NCI-H1417 (cell line): ENCODE measurements at places on chromosomes 6 and 20.

DNA sequence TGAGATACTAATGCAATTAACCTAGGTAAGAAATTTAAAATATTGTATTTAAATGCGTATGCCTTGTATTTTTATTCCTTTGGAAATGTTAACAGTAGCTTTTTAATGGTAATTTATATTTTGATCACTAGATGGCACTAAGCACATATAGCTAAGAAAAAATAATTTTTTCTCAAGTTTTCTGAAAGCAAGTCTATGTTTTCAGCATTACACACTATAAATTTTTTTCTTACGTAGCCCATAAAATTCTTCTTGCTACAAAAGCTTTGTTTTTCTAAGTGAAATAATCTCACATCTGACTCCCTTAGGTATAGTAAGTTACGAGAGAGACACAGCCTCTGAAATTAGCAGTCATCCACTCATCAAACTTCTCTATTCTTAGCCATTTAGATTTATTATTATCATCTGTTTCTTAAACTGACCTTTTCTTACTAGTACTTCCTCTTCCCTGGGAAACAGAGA lies 35.7 kb downstream of the TSPYL4 start:
- no peak for DNase-seq

DNA sequence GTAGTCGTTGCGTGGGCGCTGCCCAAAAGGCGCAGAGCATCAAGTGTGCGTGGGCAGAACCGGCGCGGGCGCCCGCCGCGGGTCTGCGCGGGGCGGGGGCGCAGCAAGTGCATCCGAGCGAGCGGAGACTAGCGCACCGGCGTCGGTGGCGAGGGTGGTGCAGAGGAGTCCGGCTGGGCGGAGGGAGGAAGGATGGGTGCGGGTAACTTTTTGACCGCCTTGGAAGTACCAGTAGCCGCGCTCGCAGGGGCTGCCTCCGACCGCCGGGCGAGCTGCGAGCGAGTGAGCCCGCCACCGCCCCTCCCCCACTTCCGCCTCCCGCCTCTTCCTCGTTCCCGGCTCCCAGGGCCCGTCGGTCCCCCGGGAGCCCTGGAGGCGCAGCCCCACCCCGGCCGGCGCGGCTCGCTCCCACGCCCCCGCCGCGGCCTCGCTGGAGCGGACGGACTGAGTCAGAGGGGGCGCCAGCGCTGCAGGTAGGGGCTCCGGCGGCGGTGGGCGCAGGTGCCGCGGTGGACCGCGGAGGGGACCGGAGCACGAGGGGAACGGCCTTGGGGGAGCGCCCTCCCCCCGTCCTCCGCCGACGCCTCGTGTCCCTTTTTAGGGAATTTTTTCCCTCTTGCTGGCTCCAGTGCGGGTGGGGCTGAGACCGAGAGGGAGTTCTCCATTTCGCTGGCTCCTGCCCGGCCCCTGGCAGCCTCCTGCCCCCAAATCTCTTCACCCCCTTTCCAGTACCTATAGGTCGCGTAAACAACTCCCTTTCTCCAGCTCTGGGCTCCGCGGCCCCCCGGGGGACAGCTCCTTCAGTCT lies 1.6 kb upstream of the DBNDD2 start:
- DNase-seq = peak; percentile 76

DNA sequence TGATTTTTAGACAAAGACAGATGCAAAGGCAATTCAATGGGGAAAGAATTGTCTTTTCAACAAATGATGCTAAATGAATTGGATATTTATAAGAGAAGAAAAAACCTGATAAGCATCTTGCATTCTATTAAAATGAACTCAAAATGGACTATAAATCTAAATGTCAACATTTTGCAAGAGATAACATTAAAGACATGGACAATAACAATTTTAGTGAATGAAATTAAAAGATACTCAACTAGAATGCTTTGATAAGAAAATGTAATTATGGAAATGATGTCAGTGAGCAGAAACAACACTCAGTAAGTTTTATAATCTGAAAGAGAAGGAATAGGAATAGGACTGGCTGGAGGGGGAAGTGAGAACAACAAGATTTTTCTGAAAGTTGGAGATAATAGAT lies 421.7 kb downstream of the C6orf118 start:
- no peak for DNase-seq

GRCh38 chr6:49553384-49553783 lies 2.9 kb downstream of the C6orf141 start:
- no peak for DNase-seq

DNA sequence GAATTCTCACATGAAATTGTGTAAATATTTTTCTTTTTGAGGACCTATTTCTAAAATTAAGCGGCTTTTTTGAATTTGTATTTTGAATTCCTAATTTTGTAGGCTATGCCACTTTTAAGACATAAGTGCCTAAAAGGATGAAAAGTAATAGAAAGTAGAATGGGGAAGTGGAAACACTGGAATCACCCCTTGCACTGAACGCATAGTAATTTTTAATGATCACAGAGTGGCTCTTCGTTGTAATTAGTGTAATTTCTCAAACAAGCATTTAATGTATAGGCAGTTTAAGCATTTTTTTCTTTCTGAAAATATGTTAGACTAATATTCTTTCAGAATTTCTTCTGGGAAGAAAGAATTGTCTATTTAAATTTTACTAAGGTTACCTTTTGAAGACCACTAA lies 73.2 kb downstream of the ARID1B start:
- no peak for DNase-seq

GRCh38 chr6:55953335-55953734 lies 77.9 kb upstream of the BMP5 start:
- no peak for DNase-seq

- DNase-seq = peak; percentile 62
Measured at GRCh38 chr6:139982652-139983295, 608.3 kb upstream of the CITED2 start.

GRCh38 chr6:34243901-34244884 lies 4.6 kb downstream of the SMIM29 start:
- DNase-seq = no peak

GRCh38 chr20:36871640-36872570 lies 4.0 kb upstream of the TLDC2 start:
- no peak for DNase-seq

GRCh38 chr20:63232235-63233060 lies 3.3 kb upstream of the BIRC7 start:
- DNase-seq = no peak

DNA sequence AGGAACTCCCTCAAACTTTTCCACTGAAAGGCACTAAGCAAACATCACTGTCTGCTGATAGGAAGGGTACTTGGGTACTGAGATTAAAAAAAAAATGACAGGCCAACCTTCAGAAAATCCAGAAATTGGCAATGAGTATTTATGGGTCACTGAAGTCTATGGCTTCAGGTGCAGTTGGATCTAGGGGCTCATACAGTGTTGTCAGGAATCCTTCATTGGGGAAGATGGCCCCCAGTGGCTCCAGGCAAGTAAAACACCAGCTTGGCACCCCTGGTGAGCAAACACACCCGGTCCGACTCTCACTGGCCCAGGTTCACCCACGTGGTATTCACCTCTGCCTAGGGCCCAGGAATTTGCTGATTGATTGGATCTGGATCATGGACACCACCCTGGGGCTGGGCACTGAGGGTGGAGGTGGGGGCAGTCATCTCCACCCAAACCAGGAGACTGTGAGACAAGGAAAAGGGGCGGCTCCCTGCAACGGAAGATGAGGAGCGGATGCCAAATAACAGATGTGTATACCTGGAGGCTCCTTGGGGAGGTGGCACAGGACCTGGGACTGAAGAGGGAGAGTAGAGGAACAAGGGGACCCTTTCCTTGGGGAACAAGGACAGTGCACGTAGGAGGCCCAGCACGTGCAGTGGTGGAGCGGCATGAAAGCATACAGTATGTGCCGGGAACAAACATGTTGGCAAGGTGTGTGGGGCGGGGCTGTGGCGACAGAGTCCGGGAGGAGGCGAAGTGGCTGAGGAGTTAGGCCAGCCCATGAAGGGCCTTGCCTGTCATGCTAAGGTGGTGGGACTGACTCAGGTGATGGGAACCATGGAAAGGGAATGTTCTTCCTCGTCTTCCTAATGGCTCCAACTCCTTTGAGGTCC lies 4.7 kb downstream of the SLC2A10 start:
- no peak for DNase-seq

- peak; percentile 96 for DNase-seq
Measured at GRCh38 chr6:3231247-3232016, 4.0 kb upstream of the TUBB2B start.

DNA sequence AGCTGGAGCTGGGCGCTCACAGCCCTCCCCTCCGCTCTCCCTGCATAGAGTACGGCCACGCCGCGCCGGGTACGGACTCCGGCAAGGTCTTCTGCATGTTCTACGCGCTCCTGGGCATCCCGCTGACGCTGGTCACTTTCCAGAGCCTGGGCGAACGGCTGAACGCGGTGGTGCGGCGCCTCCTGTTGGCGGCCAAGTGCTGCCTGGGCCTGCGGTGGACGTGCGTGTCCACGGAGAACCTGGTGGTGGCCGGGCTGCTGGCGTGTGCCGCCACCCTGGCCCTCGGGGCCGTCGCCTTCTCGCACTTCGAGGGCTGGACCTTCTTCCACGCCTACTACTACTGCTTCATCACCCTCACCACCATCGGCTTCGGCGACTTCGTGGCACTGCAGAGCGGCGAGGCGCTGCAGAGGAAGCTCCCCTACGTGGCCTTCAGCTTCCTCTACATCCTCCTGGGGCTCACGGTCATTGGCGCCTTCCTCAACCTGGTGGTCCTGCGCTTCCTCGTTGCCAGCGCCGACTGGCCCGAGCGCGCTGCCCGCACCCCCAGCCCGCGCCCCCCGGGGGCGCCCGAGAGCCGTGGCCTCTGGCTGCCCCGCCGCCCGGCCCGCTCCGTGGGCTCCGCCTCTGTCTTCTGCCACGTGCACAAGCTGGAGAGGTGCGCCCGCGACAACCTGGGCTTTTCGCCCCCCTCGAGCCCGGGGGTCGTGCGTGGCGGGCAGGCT lies 4.6 kb downstream of the KCNK15 start:
- no peak for DNase-seq

DNA sequence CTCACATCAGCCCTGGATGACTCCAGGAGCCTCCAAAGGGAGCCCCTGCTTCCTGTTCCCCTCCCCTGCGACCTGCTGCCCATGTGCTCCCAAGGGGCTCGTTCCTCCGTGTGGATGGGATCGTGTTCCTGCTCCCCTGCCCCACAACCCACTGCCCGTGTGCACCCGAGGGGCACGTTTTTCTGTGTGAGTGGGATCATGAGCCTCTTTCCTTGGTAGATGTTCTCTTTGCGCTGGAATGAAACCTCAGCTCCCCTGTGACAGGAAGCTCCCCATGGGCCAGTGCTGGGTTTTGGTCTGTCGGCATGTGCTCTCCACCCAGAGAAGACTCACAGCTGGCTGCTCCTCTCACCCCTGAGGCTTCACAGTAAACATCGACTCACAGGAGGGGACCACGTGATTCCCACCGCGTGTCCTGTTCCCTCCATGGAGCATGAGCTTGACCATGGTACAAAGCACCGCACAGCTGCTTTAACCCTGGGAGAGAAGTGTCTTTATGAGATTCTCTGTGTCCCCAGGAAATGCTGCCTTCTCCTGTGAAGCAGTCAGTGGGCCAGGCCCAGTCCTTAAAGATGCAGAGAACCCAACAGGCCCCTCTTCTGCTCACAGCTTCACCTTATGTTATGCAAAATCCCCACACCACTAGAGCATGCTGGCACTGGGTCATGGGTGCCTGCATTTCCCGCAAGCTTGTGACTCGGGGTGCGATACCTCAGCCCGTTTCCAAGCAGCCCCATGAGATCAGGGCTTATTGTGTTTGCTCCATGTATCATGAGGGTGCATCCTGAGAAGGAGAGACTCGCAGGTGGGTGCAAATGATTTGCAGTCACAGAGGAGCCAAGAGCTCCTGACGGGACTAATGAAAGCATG lies 215.1 kb downstream of the ERMARD start:
- no peak for DNase-seq

DNA sequence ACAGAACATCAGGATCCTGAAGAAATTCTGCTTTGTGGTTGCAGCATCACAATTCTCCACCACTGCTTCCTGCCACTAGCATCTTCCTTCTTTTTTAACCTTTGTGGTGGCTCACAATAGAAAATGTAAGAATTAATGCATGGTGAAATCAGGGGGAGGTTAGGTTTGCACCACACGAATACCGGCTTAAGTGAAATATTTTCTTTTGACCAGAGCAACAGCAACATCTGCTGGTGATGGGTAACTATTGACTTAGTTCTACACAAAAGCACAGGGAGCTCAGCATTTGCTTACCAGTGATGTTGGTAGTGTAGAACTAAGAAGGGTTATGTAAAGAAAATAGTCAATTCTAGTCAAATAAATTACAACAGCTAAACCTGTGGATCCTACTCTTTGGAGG lies 280.5 kb downstream of the SYNE1 start:
- no peak for DNase-seq

- DNase-seq = no peak
Measured at GRCh38 chr6:106849120-106849519, 125.4 kb downstream of the CD24 start.

DNA sequence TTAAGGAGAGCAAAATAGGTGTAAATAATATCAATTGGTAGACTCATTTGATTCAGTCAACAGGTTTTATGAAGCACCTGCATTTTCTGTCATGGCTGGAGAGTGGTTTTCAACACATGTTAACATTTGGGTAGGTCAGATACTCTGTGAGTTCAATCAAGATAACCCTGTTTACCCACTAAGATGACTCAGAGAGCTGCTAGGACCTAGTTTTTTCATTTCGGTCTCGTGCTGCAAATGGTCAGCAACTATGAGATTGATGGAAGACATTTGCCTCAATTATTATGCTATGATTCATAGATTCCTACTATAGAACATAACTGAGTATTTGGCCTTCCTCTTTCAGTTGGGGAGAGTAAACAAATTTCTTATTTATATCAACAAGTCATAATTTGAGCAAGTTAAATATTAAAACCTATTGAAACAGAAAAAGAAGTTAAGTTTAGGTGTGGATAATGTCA lies 391.4 kb upstream of the CITED2 start:
- DNase-seq = no peak

GRCh38 chr6:148497257-148497656 lies 154.6 kb downstream of the SASH1 start:
- no peak for DNase-seq

GRCh38 chr6:169490830-169491229 lies 211.0 kb downstream of the WDR27 start:
- no peak for DNase-seq

GRCh38 chr20:41499064-41499463 lies 119.1 kb downstream of the CHD6 start:
- DNase-seq = no peak

DNA sequence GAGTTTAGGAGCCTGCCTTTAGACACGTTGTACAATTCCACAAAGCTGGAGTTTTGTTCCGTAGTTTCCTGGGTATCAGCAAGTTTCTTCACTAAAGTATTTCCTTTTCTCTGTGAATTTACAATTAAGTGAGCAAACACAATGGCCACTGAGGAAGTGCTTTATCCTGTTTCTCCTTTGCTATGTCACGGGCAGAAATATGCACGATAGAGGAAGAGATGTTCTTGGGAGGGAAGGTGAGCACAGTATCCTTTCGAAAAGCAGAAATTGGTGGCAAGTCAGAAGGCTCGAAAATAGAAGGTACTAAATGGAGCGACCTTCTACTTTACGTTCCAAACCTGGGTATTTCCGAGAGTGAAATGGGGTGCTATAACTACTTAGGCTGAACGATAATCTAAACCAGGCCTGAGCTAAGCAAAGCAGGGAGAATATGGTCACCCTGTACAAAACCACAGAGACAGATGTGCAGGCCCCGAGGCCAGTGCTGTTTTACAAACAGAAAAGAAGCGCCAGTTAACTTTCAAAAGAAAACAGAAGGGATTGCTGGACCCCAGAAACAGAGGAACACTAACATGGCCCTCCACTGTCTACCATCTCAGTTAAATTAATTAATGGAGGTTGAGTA lies 259.6 kb downstream of the TBC1D7 start:
- DNase-seq = no peak

- DNase-seq = no peak
Measured at GRCh38 chr20:63627751-63628245, 897 bp upstream of the GMEB2 start.

- DNase-seq = no peak
Measured at GRCh38 chr20:49106328-49106727, 60.2 kb downstream of the CSE1L start.
